Stimulated activated CD4-positive, alpha-beta T cell treated with anti-CD3 and anti-CD28 coated beads, Interleukin-1b, Interleukin-23, amount 100 ng/mL, for 4 hours (primary cell): ENCODE measurements at places on chromosomes 13 and 19.
A peak's percentile ranks its signal among the peaks of the same experiment; 100 is the strongest.

DNA sequence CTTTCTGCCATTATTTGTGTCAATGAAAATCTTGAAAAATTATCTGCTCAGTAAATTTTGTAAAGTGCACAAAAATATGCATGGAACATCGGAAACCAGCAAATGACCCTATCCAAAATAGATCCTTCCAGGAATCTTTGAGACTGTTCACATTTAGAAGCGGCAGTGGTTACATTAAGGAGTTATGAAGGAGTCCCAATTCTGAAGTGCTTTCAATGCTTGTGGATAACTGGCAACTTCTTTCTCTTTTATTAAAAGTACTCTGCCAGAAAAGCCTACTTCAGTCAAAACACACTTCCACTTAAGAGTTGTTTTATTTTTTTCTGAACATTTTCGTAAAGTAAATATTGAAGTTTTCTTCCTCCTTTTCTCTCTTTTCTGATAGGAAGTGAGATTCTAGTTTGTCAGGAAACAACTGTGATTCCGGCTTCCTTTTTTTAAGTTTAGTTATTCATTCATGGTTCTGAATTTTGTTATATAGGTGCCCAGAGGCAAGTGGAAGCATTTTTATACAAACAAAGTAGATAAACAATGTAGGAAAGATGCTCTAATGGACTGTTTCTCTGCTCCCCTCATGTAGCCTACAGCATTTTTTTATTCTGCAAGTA, 83.5 kb downstream of the PCDH9 start:
- DNase-seq: no peak

- DNase-seq: no peak
Observed at GRCh38 chr13:96229356-96229755, 139.4 kb downstream of the HS6ST3 start.

- DNase-seq: no peak
Observed at GRCh38 chr13:113129480-113129879, 6.9 kb downstream of the F10 start.

- DNase-seq: no peak
Observed at GRCh38 chr19:49712397-49712859, 21.5 kb downstream of the CPT1C start.

DNA sequence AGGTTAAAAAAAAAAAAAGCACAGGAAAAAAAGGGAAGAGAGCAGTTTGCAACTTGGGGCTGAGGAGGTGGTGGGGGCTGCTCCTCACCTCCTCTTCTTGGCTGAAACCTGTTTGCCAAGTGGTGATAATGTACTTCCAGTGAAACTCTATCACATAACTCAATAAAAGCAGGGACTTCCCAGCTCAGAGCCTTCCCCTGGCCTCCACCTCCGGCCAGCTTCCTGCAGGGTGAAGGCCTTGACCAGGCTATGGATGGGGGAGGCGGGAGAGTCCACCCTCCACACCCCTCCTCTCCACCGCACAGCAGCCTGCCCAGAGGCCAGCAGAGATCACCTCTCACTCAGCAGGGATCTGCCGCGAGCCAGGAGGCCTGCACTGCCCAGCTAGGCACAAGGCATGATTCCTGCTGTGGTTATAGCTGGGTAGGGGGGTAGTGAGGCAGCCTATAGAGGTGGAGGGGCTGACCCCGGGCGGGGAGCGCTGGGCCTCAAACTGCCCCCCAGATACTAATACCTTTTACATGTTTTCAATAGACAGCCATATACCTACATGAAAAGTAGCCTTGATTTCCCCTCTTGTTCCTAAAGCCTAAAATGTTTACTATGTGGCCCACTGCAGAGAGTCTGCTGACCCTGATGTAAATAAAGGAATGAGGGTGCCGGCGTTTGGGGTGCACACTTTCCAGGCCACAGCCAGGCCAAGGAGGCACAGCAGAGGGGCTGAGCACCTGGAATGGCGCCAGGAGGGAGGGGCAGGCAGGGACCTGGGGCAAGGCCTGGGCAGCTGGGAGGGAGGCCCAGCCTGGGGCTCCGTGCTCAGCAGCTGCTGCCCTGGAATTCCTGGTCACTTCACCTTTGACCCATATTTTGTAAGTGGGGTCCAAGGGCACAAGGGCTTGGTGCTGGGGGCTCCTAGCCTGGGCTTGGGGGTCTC, 10.3 kb downstream of the ZNF787 start:
- no peak for DNase-seq

GRCh38 chr13:109673477-109673876, 112.9 kb downstream of the IRS2 start:
- no peak for DNase-seq

- DNase-seq: no peak
Observed at GRCh38 chr13:106568299-106569003, 514 bp upstream of the ARGLU1 start.

- DNase-seq: no peak
Observed at GRCh38 chr19:56125806-56126590, 4.9 kb upstream of the ZNF787 start.

DNA sequence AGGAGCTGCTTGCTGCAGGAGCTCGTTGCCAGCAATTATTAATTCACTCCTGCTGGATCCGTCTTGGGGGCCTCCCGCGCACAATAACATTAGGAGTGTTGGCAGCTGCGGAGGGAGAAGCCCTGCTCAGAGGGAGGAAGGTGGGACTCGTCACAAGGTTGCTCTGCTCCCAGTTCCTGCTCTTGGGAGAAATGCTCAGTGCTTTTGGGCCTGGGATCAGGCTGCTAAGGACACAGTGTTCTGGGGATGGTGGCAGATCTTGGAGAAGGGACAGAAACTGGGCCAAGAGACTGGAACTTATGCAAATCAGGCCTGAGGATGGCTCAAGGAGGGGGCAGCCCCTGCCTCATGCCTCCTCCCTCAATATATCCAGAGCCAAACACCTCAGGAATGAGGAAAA, 78.9 kb upstream of the OLFM4 start:
- no peak for DNase-seq

DNA sequence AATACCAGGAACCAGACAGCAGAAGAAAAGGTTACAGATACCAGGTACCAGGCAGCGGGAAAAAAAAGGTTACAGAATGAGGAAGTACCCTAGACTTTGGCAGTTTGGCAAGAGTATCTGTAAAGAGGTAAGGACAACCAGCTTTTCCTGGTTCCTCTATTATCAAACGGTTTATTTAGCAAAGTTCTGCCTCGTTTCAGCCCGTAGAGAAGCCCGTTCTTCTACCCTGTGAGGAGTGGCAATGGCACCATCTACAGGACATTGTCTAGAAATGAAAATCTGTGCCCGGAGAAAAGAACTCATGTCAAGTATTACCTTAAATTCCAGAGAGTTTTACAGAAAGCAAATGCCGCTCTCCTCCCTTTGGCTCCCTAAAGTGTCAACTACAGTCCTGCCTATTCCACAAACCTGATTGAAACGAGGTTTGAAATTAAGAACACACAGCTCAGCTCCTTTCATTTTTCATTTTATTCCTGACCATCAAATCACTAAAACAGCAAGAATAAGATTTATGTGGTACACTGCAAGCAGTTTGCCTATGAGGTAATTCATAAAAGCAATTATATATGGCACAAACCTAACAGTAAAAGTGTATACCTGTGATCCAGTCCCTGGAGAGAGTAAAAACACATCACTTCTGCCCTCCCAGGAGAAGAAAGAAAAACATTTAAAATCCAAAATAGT, 226.3 kb downstream of the SLC7A1 start:
- no peak for DNase-seq

DNA sequence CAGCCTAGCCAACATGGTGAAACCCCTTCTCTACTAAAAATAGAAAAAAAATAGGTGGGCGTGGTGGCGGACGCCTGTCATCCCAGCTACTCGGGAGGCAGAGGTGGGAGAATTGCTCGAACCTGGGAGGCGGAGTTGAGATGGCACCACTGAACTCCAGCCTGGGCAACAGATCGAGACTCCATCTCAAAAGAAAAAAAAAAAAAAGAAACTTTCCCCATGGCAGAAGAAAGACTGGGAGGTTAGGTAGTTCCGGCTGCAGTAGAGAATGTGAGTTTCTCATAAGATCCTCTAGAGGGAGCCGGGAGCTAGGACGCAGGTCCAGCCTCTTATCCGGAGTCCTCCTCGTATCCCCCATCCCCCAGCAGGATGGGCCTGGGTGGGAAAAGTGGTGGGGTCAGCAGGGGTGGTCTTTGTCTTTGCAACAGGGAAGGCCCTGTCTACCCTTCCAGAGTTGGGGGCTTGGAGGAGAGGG, 13.2 kb upstream of the CREB3L3 start:
- DNase-seq: no peak

DNA sequence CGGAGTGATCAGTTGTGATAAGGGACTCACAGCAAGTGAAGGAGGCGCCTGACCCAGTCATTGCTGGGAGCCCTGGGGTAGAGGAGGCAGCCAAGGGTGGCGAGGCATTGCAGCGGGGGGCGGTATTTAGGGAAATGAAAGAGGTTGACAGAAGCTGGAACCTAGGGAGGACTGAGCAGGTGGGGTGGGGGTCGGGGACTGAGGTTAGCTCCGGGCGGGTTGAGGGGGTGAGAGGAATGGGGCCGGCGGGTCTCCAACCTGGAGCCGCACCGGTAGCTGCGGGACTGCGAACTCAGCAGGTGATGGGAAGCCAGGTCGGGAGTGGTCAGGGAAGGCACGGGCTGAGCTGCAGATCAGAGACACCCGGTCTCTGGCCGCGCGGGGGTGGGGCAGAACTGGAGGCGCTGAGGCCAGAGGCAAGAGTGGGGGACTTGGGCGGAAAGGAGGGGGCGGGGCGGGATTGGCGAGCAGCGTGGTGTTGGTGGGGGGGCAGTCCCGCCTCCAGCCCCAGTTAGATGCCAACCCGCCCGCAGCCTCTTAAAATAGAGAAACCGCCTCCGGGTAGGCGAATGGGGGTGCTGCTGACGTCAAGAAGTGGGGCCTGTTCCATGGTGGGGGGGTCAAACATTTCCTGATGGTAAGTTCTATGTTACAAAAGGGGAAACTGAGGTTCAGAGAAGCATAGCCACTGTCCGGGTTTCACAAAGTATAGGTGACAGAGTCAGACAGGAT, 1.5 kb downstream of the MAST3 start:
- no peak for DNase-seq

DNA sequence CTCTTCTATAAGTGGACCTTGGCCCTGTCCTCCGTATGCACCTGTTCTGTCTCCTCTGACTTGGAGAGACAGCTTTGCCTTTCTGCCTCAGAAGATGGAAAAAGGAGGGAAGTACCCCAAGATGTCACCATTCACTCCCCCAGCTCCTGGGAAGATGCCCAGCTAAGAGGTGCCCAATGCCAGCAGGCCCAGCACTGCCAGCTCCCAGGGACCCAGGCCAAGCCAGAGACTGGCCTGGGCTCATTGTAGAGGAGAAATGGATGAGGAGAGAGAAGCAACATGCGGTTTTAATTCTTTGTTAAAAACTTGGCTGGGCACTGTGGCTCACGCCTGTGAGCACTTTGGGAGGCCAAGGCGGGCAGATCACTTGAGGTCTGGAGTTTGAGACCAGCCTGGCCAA, 111.5 kb upstream of the ZNF507 start:
- no peak for DNase-seq

DNA sequence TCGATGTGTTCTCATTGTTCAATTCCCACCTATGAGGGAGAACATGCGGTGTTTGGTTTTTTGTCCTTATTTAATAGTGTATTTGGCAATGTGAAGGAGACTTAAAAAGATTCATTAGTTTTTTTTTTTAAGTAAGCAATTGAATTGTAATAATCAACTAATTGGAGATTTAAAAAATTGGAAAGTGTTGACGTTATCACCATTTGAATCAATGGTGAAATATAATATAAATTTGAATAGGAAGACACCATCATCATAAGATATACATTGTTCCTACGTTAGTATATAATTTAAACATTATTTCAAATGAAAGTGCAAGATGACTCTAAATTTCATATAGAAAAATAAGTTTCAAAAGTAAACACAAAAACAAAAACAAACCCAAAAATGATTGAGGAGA, 2858.1 kb upstream of the PCDH20 start:
- DNase-seq: no peak

DNA sequence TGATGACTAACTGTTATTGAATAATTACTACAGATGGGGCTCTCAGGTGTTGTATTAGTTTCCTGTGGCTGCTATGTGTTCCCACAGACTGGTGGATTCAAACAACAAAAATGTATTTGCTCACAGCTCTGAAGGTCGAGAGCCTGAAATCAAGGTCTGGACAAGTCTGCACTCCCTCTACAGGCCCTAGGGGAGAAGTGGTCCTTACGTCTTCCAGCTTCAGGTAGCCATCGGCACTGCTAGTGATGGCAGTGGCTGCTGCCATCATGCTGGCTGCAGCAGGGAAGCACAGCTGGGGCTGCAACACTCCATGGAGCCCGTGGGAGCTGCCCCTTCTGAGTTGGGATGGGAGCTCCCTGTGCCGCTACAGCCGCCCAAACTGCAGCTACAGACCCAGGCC, 1.9 kb downstream of the TEX26 start:
- DNase-seq: no peak

GRCh38 chr13:73162912-73163911, 104.4 kb downstream of the KLF5 start:
- DNase-seq: no peak

DNA sequence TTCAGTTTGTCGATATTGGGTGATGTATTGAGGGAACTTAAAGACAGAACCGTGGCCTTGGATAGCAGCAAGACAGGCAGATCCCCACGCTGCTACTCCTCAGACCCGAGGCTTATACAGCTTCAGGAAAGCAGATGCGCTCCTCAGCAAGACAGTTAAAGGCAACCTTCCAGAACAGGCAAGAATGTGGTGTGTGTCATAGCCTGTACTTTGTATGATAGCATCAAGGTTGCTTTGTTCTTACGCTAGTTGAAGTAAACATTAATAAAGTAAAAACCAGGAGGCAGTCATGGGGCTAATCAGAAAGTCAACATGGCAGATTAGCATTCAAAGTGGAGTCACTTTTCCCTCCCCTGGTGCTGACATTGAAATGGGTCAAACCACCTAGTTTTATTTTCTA, 473.2 kb downstream of the DCT start:
- DNase-seq: no peak

GRCh38 chr13:79194727-79195126, 211.3 kb downstream of the RBM26 start:
- DNase-seq: no peak

GRCh38 chr13:101382701-101383100, 33.6 kb downstream of the NALCN start:
- DNase-seq: no peak

- DNase-seq: peak; percentile 42
Observed at GRCh38 chr19:38264486-38265212, at the start of gene SPINT2. Gene SPINT2 (plus strand): TSS chr19:38264573. CDS start chr19:38264893, 320 bp downstream.

- no peak for DNase-seq
Observed at GRCh38 chr13:75016225-75016624, 465.7 kb downstream of the TBC1D4 start.

DNA sequence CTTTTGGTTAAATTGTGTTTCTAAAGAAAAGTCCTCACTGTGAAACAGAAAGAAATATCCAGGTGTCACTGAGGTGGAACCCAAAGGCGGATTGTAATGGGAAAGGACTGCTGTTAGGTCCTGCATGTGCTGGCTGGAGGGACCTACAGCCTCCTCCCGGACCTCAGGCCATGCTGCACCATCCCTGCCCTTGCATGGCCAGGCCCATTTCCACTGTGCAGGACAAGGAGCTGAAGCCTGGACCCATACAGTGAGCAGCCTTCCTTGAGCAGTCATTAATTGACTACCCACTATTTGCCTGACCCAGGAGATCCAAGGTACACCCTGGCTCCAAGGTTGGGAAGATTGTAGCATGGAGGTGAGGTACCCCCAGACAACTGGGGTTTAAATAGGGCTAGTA, 17.6 kb downstream of the VSTM2B start:
- DNase-seq: no peak
